Lower lobe of right lung (tissue), 2 donors: ENCODE measurements at places on chromosomes 16 and 17. TPM values are rescaled to one million over a fixed set of nuclear protein-coding genes. Genes with fewer than 3 reads are reported as not detected.

Gene TOM1L1
- total RNA-seq = 34.1 TPM

Gene ABCA6
- total RNA-seq = 32.0 TPM

Gene UMOD
- not detected for total RNA-seq

DNA sequence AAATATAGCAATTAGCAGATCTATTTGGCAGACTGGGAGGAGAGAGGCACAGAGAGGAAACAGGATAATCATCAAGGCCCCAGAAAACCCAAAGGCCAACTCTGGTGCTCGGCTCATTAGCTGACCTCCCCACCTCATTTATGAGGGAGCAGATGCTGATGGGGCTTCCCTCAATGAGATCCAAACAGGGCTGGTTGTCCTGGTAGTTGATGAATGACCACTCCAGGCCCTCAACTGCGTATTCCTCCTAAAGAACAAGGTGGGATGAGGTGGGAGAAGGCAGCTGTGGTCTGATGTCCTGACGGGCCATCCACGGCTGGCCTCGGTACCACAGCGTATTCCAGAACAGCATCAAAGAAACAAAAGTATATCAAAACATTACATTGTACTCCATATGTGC lies 20.8 kb downstream of the ZNHIT3 start:
- no peaks in the 10 kb centered on the region for H3K4me1 ChIP-seq
- H3K27ac ChIP-seq = no peak overlapping the region
- no peaks in the 10 kb centered on the region for H3K27me3 ChIP-seq
- H3K4me3 ChIP-seq = no peak overlapping the region
- peaks cover 67% of the 10 kb centered on the region for H3K36me3 ChIP-seq

GRCh38 chr16:20726661-20727060 lies 15.0 kb downstream of the THUMPD1 start:
- H3K27ac ChIP-seq = peak overlapping the region; percentile 33
- H3K36me3 ChIP-seq = no peaks in the 10 kb centered on the region

DNA sequence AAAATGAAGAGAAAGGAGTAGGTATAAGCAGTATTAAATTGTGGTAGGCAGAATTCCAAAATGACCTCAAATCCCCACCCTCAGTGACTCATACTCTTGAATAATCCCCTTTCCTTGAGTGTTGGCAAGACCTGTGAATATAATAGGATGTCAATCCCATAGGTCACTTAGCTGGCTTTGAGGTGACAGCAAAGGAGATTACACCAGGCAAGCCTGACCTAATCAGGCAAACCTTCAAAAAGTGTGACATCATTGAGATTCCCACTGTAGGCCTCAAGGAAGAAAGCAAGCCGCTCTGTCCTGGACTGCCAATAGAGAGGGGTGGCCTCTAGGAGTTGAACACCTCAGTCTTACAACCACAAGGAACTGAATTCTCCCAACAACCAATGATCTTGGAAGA lies 535.2 kb downstream of the RBFOX1 start:
- no peak for DNase-seq
- H3K27me3 ChIP-seq = no peaks in the 10 kb centered on the region
- H3K36me3 ChIP-seq = no peaks in the 10 kb centered on the region
- no peaks in the 10 kb centered on the region for H3K4me1 ChIP-seq
- no peak overlapping the region for H3K4me3 ChIP-seq

DNA sequence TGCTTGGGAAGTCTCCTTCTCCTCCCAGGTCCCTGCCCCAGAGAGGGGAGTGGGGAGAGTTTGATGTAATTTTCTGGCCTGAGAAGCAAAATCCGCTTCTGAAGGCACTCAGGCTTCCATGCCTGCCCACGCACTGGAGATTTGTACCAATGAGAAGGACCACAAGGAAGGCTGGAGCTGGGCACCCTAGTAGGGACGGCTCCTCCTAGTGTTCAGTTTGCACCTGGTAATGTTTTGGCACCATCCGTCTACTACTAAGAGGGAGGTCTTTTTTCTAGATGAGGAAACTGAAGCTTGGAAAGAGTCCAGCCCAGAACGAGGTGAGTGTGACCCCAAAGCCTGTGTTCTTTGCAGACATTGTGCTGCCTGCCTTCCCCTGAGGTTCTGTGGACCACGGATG lies 83.6 kb upstream of the NLRP1 start:
- H3K27me3 ChIP-seq = peaks cover 20% of the 10 kb centered on the region
- no peak overlapping the region for H3K27ac ChIP-seq

DNA sequence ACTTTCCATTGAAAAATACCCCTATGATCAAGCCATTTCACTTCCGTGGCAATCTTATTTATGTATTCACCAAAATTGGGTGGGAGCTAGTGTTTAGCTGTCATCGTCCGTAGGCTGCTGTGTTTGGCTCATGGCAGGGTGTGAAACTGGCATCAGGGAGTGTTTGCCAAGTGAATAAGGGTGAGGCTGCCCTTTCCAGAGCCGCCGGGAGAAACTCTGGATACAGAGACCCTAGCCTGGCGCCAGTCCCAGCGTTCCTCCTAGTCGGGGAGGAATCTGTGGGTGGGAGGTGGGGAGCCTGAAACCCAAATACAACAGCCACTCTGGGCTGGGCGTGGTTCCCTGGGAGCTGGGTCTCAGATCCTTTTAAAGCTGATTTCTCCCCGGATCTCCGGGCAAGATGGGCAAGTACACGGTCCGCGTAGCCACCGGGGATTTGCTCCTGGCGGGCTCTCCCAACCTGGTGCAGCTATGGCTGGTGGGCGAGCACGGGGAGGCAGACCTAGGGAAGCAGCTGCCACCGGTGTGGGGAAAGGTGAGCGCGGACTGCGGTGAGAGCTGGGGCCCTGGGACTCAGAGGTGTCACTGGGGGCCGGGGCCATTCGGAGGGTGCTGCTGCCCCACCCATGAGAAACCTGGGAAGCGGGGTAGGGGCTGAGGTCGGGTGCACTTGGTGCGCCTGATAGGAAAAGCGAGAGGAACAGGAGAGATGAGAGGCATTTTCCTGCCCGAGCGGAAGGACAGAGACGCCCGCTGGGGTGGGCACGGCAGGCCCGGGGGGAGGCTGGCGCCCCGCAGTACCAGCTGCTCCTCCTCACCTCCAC lies 62.1 kb upstream of the TEKT1 start:
- H3K4me3 ChIP-seq = no peak overlapping the region
- H3K36me3 ChIP-seq = no peaks in the 10 kb centered on the region
- H3K27me3 ChIP-seq = peaks cover 33% of the 10 kb centered on the region
- H3K27ac ChIP-seq = no peak overlapping the region
- DNase-seq = no peak

GRCh38 chr16:56742030-56742984 lies 12.4 kb downstream of the NUP93 start:
- H3K36me3 ChIP-seq = no peaks in the 10 kb centered on the region
- DNase-seq = no peak
- no peak overlapping the region for H3K27ac ChIP-seq
- H3K4me3 ChIP-seq = no peak overlapping the region
- H3K4me1 ChIP-seq = peaks cover 18% of the 10 kb centered on the region

DNA sequence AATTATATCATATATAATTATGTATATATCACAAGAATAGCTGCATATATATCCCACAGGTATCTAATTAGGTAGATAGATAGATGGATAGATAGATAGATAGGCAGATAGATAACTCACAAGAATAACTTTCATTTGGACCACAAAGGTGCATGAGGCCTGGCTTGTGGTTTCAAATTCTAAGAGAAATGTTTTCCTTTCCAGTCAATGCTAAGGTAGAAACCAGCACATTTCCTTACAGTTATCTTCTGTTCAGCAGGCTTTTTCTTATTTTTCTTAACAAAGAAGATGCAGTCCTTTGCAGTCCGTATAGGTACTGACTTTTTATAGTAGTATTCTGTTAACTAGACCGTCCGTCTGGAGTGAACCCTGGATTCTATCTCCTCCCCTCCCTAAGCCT lies 152.9 kb upstream of the ANKFN1 start:
- no peaks in the 10 kb centered on the region for H3K27me3 ChIP-seq
- H3K27ac ChIP-seq = no peak overlapping the region
- no peaks in the 10 kb centered on the region for H3K36me3 ChIP-seq
- H3K4me1 ChIP-seq = no peaks in the 10 kb centered on the region
- no peak overlapping the region for H3K4me3 ChIP-seq

DNA sequence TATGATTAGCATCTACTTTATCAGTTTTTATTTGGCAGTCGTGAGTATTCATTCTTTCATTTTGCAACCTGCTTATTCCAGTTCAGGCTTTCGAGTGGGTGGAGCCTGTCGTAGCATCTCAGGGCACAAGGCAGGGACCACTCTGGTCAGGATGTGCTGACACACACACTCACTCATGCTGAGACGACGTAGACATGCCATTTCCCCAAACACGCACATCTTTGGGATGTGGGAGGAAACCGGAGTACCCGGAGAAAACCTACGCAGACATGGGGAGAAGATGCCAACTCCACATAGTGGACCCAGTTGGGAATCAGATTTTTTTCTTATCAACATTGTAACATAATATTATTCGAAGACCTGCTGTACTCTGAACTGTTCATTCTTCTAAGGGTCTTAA lies 756.5 kb upstream of the RBFOX1 start:
- H3K27ac ChIP-seq = no peak overlapping the region
- no peaks in the 10 kb centered on the region for H3K36me3 ChIP-seq
- no peak for DNase-seq
- H3K4me1 ChIP-seq = no peaks in the 10 kb centered on the region
- no peak overlapping the region for H3K4me3 ChIP-seq
- no peaks in the 10 kb centered on the region for H3K27me3 ChIP-seq

- peak overlapping the region; percentile 99 for H3K4me3 ChIP-seq
- no peaks in the 10 kb centered on the region for H3K27me3 ChIP-seq
- peak; percentile 72 for DNase-seq
- H3K4me1 ChIP-seq = peaks cover 89% of the 10 kb centered on the region
- no peaks in the 10 kb centered on the region for H3K36me3 ChIP-seq
Measured at GRCh38 chr17:40320756-40321523, 12.0 kb downstream of the RARA start.

DNA sequence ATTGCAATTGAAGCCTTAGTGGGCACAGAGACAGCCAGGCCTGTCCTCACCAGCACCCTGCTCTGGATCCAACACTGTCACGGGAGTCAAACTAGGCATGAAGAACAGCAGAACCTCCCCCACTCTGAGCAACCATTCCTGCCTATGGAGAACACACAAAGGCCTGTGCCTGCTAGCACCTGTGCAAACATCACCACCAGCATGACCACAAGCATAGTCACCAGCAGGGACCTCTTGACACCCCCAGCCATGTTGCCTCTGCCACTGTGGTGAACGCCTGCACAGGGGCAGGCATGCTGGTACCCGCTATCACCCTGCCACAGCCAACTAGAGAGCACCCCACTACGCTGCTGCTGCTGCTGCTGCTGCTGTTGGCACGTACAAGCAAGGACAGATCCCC lies 51.7 kb downstream of the CMC2 start:
- H3K4me1 ChIP-seq = no peaks in the 10 kb centered on the region
- H3K27me3 ChIP-seq = no peaks in the 10 kb centered on the region
- H3K4me3 ChIP-seq = no peak overlapping the region
- no peak overlapping the region for H3K27ac ChIP-seq
- DNase-seq = no peak
- H3K36me3 ChIP-seq = no peaks in the 10 kb centered on the region

GRCh38 chr17:4859816-4860625 lies 26.9 kb downstream of the MINK1 start:
- H3K4me3 ChIP-seq = peak overlapping the region; percentile 35
- H3K4me1 ChIP-seq = peaks cover 49% of the 10 kb centered on the region
- peaks cover 17% of the 10 kb centered on the region for H3K36me3 ChIP-seq
- H3K27ac ChIP-seq = peak overlapping the region; percentile 13

- H3K4me3 ChIP-seq = no peak overlapping the region
- H3K27me3 ChIP-seq = no peaks in the 10 kb centered on the region
- no peak for DNase-seq
- H3K27ac ChIP-seq = no peak overlapping the region
- H3K36me3 ChIP-seq = peaks cover 9% of the 10 kb centered on the region
Measured at GRCh38 chr17:37081287-37081686, 132.5 kb downstream of the AATF start.

DNA sequence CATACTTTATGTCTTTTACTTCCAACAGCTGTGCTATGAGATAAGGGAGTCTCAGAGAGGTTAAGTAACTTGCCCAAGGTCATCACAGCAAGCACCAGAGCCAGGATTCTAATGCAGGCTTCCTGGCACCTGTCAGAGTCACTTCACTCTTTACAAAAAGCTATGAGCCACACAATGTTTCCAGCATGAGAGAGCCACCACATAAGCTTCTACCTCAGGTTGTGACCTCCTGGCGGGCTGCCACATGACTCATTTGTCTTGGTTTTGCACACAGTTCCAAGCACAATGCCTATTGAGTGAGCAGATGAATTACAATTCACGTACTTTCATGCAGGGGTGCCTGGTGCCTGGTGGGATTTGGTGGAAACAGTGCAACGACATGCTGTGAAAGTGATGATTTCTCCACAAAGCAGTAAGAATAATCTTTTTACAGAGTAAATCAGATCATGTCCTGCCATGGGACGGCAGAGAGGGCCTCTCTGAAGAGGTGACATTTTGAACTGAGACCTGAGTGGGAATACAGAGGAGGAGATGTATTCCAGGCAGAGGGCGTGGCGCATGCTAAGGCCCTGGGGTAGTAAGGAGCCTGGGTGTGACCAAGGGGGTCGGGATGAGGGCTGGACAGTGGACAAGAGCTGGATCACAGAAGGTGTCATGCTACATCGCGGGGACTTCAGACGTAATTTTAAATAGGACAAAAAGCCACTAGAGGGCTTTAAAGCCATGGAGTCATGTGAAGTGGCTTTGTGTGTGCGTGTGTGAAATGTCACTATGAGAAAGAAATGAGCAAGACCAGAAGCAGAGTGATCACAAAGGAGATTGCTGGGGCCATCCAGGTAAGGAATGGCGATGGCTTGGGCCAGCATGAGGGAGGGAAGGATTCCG lies 53.4 kb downstream of the CACNG3 start:
- H3K36me3 ChIP-seq = no peaks in the 10 kb centered on the region
- DNase-seq = no peak
- H3K27ac ChIP-seq = no peak overlapping the region
- H3K4me1 ChIP-seq = no peaks in the 10 kb centered on the region

GRCh38 chr17:43962479-43962878 lies 8.7 kb upstream of the PYY start:
- H3K27me3 ChIP-seq = peaks cover 8% of the 10 kb centered on the region
- H3K36me3 ChIP-seq = no peaks in the 10 kb centered on the region
- DNase-seq = no peak

- H3K27ac ChIP-seq = no peak overlapping the region
- no peak overlapping the region for H3K4me3 ChIP-seq
- no peak for DNase-seq
- H3K36me3 ChIP-seq = no peaks in the 10 kb centered on the region
- peaks cover 22% of the 10 kb centered on the region for H3K4me1 ChIP-seq
Measured at GRCh38 chr16:14198572-14198971, 127.5 kb downstream of the MRTFB start.

GRCh38 chr17:16944334-16945135 lies 27.4 kb downstream of the TNFRSF13B start:
- no peak overlapping the region for H3K27ac ChIP-seq
- no peaks in the 10 kb centered on the region for H3K27me3 ChIP-seq

DNA sequence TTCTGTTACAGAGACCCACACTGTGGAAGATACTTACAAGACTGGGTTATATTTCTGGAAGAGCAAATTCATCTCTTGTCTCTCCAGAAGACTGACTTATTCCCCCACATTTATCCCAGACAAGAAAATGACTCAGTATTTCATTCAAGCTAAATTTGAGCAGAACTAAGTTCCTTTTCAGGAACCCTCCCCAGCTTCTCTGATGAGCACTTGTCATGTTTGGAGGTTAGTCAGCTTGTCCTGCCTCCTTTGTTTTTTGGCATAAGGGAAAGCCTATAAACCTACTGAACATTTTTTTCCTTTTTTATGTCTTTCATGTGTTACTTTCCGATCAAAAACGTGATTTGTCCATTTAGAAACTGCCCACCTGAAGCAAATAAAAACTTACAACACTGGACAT lies 198.0 kb downstream of the C16orf95 start:
- no peaks in the 10 kb centered on the region for H3K36me3 ChIP-seq
- DNase-seq = no peak
- no peak overlapping the region for H3K27ac ChIP-seq
- H3K27me3 ChIP-seq = peaks cover 19% of the 10 kb centered on the region
- H3K4me3 ChIP-seq = no peak overlapping the region
